ENCODE measurements at places on chromosomes 4 and X. TPM values are rescaled to one million over a fixed set of nuclear protein-coding genes. Genes with fewer than 3 reads are reported as not detected.

DNA sequence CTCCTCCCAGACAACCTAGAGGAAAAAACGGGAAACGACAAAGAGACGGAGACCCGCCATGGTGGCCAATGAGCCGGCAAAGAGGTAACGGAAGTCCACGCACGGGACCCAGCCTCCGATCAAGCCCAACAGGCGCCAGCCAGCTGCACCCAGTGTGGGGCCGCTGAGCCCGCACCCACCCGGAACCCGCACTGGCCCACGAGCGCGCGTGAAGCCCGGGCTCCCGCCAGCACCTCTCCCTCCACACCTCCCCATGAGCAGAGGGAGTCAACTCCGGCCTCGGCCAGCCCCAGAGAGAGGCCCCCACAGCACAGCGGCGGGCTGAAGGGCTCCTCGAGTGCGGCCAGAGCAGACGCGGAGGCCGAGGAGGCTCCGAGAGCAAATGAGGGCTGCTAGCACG lies 14.6 kb upstream of the FMR1 start:
- no peak for DNase-seq
- no peak overlapping the region for H3K4me3 ChIP-seq
- H3K27me3 ChIP-seq: no peaks in the 10 kb centered on the region
- H3K36me3 ChIP-seq: no peaks in the 10 kb centered on the region

PALLD gene
- total RNA-seq: 152 TPM

DNA sequence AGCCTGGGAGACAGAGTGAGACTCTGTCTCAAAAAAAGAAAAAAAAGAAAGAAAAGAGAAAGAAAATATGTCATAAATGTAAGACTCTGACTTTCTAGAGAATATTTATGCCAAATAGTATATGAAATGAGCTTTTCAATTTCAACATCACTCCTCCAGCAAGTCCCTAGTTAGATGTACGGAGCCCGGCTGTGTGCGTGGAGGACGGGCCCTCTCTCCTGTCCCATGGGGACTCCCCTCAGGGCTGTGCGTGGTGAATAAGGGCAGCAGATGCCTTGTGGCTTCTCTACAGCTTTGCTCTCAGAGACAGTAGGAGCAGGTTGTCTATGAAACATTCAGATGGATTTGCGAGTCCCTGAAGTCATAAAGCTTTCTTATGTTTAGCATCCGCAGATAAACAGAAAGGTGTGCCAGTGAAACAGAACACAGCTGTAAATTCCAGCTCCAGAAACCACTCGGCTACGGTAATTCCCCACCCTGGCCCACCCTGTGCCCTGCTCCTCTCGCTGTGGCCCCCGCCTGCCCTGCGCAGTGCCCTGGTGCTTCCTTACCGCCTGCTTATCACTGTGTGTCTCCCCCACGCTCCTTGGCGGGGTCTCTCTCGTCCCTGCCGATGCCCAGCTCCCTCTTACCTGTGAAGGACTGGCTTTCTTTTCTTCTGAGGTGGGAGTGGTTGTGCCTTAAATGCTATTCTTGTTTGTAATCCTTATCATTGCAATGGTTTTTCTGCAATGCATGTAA lies 13.9 kb upstream of the HGFAC start:
- no peaks in the 10 kb centered on the region for H3K4me1 ChIP-seq
- H3K27ac ChIP-seq: no peak overlapping the region
- DNase-seq: no peak
- H3K4me3 ChIP-seq: no peak overlapping the region
- peaks cover 7% of the 10 kb centered on the region for H3K36me3 ChIP-seq

- no peak overlapping the region for H3K4me3 ChIP-seq
- H3K4me1 ChIP-seq: no peaks in the 10 kb centered on the region
These were observed 129.0 kb downstream of the VSIG4 start for GRCh38 chrX:65910899-65911298.

- no peaks in the 10 kb centered on the region for H3K4me1 ChIP-seq
- no peak overlapping the region for H3K4me3 ChIP-seq
- DNase-seq: no peak
- H3K27ac ChIP-seq: no peak overlapping the region
These were observed 913.9 kb downstream of the FSTL5 start for GRCh38 chr4:161249779-161250440.
